ENCODE measurements at places on chromosomes 11 and 22. TPM values are rescaled to one million over a fixed set of nuclear protein-coding genes. Genes with fewer than 3 reads are reported as not detected.

DNA sequence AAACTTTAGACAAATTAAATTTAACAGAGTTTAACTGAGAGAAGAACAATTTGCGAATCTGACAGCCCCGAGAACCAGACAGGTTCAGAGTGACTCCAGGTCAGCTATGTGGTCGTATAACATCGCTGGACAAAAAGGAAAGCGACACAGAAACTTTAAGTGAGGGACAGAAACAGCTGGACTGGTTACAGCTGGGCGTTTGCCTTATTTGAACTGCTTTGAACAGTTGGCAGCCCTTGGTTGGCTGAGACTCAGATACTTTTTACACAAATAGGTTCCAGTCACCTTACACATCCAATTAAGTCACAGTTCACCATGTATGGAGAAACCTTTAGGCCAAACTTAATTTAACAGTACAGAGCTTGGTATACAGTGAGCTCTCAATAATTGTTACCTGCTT lies 436.9 kb downstream of the GUCY1A2 start:
- no peak for DNase-seq

GRCh38 chr11:77442394-77443053 lies 31.4 kb downstream of the PAK1 start:
- DNase-seq, result no peak

- DNase-seq, result no peak
Observed at GRCh38 chr11:59957094-59957493, 6.7 kb upstream of the OOSP4A start.

DNA sequence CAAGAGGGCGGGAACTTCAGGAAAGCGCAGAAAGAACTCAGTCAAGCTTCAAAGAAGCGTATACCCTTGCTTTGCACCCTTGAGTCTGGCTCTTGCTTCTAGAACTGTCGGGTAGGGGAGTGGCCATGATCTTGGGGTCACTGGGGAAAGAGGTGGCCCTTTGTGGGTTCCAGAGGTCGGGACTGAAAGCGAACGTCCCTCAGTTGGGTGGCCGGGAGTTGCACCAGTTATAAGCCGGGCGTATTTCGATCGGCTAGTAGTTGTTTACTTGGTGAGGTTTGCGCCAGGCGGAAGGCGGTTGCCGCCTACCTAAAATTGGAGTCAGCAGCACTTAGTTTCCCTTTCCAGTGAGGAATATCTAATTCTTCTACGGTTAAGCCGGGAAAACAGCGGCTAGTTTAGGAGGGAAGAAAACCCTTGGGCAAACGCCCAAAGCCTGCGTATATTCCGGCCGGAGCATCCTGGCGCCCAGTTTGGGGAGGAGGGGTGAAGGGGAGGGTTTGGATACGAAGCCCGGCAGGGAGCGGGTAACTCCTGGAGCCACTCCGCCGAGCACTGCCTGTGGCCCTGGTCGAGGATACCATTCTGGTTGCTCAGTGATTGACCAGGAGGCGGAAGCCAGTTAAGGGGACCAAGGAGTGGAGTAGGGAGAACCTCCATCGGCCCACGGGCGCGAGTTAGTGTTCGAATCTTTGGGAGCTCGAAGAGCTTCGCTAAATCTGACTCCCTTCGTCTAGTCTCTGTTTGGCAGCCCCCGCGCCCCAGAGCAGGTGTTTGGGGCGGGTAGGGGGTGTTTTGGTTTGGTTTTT lies 807 bp upstream of the WT1 start:
- DNase-seq, result peak; percentile 54

Gene APOBEC3G
- 12.5 TPM for total RNA-seq

- no peak for DNase-seq
Observed at GRCh38 chr11:61957021-61957770, 7.0 kb downstream of the BEST1 start.

DNA sequence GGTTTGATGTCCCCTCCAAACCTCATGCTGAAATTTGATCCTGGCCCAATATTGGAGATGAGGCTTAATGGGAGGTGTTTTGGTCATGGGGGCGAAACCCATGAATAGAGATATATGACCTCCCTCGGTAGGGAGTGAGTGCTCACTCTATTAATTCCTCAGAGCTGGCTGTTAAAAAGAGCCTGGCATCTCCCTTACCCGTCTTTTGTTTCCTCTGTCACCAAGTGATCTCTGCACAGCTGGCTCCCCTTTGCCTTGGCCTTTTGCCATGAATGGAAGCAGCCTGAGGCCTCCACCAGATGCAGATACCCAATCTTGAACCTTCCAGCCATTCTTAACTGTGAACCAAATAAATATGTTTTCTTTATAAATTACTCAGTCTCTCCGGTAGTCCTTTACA lies 4.5 kb upstream of the CCDC81 start:
- DNase-seq, result no peak

Gene B3GAT1
- 3.7 TPM for total RNA-seq

DNA sequence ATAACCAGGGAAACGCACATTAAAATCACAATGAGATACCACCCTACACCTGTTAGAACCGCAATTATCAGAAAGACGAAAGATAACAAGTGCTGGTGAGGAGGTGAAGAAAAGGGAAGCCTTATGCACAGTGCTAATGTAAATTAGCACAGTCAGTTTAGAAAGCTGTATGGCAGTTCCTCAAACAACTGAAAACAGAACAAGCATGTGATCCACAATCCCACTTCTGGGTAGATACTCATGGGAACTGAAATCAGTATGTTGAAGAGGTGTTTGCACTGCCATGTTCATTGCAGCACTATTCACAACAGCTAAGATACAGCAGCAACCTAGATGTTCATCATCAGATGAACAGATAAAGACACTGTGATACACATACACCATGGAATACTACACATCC lies 75.0 kb upstream of the CCND1 start:
- no peak for DNase-seq

GRCh38 chr11:131495423-131495822 lies 125.0 kb downstream of the NTM start:
- DNase-seq, result no peak

DNA sequence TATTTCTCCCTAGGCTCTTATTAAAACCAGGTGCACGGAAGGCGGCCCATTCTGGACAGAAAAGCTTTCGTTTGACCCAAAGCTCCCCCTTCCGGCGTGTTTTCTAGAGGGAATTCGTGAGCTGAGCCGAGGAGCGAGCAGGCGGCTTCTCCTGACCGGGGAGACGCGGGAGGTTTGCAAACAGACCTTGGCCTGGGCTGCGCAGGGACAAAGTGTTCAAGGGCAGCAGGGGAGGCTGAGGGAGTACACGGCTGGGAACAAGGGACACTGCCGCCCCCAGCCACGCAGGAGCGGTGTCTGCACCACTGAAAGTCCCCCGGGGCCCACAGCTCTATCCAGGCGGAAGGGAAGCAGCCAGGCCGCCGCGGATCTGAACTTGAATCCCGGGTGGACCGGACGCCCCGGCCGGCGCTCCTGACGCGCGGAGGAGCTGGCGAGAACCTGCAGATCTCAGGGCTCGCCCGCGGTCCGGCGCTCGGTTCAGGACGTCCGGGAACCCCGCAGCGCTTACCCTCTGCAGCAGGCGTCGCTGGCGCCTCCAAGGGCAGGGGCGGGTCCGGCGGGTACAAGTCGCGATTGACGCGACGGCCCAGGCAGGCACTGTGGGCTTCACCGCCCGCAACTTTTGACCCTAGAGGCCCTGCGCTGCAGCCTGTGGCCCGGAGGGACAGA lies 101.9 kb downstream of the WT1 start:
- DNase-seq, result peak; percentile 82

- DNase-seq, result no peak
Observed at GRCh38 chr11:8056810-8057463, 24.1 kb upstream of the TUB start.

DNA sequence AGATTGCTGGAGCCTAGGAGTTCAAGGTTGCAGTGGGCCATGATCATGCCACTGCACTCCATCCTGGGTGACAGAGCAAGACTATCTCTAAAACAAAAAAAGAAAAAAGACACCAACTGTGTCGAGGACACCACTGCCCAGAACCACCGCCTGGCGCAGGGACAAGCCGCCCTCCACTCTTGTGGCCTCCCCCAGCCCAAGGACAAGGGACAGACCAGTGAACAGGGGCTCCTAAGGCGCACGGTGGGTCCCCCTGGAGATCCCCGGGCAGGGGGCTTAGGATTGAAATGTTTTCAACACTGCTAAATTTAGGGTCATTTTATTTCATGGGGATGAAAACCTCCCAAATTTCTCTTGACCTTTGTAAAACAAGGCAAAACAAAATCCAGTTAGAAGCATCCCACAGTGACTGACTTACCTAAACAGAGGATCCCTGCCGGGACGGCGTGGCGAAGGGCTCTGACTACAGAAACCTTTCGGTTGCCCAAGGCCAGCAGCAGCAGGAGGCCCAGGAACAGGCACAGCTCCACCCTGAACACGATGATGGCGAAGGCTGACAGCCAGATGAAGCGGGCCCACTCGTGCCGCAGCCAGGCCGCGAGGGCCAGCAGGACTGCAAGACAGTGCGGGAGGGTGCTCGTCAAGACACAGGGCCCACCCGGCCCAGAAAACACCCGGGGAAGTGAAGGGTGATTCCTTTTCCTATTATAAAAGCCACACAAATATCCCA lies 8.6 kb downstream of the ALG12 start:
- DNase-seq, result peak; percentile 73

DNA sequence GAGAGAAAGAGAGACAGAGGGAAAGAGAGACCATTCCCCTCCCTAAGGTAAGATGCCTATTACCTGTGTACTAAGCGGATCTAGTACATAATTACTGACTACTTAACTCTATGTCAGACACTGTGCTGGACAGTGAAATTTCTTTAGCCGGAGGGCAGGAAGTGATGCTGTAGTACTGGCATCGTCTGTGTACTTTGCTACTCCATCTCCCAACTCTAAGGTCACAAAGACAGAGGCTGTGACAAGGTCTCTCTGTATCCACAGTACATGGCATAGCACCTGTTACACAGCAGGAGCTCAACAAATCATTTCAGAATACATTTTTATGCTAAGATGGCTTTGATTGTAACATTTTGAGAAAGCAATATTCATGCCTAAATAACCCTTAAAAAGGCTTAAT lies 9.0 kb downstream of the BLID start:
- DNase-seq, result no peak

Gene OR2D2
- 0.60 TPM for total RNA-seq

Gene SCN3B
- total RNA-seq, result 2.8 TPM

GRCh38 chr22:50030297-50031188 lies 18.0 kb upstream of the IL17REL start:
- peak; percentile 82 for DNase-seq

DNA sequence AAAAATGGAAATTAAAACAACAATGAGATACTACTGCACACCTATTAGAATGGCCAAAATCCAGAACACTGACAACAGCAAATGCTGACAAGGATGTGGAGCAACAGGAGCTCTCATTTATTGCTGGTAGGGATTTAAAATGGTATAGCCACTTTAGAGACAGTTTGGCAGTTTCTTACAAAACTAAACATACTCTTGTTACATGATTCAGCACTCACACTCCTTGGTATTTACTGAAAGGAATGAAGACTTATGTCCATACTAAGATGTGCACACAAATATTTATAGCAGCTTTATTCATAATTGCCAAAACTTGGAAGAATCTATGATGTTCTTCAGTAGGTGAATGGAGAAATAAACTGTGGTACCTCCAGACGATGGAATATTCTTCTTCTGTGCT lies 40.8 kb downstream of the PGM2L1 start:
- DNase-seq, result no peak

Gene OR51E2
- 1.2 TPM for total RNA-seq

GRCh38 chr11:69241075-69241740 lies 52.7 kb upstream of the MYEOV start:
- DNase-seq, result no peak

- no peak for DNase-seq
Observed at GRCh38 chr11:62603776-62604299, 2.2 kb upstream of the MTA2 start.

GRCh38 chr22:50482107-50483074 lies 1.0 kb downstream of the ADM2 start:
- DNase-seq, result no peak

Gene DCHS1
- total RNA-seq, result 17.0 TPM

Gene CDC45
- total RNA-seq, result 1.1 TPM

Gene SCO2
- total RNA-seq, result 4.1 TPM

Gene CTSW
- total RNA-seq, result 3.9 TPM

DNA sequence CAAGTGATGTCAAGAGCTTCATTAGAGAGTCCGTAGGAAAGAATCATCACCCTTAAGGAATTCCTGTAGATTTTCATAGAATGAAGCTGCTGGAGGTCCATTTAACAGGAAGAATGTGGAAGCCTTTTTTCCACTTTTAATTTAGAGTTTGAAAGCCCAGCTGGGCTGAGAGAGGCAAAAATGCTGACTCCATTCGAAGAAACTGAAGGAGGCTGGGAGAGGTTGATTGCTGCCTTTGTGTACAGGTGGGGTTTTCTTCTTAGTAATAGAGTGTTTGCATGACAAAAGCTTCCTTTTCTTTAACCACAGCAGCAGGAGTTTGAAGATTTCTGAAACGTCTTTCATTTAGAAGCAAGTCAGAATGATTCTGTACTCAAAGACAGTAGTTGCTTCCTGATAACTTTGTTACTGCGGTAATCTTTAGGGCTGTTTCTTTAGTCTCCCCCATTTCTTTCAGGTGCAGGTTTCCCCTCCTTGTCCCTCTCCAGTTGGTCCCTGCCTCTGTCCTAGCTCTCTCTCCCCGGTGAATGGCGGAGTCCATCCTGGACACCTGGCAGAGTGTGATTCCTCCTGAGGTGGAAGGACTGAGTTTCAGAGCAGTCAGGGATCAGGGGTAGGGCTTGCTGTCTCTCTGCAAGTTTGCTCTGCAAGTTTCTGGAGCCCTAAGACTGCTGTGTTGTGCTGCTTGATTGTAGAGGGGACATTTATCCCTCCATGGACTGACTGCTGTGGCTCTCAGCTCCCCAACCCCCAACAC lies 166.2 kb downstream of the LDLRAD3 start:
- no peak for DNase-seq

GRCh38 chr11:94545264-94546161 lies 1.8 kb downstream of the FUT4 start:
- DNase-seq, result no peak

Gene OR4D5
- not detected for total RNA-seq

Gene RAPSN
- total RNA-seq, result 0.41 TPM

GRCh38 chr22:40397396-40397795 lies 27.0 kb downstream of the SGSM3 start:
- no peak for DNase-seq

GRCh38 chr11:117828611-117829368 lies 4.2 kb upstream of the FXYD2 start:
- peak; percentile 93 for DNase-seq

DNA sequence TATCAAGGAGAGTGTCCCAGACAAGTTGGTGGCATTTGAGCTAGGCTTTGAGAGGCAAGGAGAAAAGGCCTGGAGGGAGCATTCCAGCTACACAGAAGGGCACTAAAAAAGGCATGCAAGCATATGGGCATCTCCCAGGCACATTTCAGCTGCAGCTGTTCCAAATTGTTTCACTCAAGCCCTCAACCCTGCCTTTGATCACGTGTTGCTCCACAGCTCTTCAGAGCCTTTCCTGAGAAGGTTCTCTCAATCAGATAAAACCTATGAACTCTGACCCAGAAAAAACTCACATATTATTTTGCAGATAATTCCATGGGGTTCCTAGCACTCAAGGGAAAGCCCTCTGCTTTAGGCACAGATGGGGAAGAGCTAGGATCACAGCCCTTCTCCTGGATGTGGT lies 24.4 kb upstream of the HSPA8 start:
- DNase-seq, result no peak

- no peak for DNase-seq
Observed at GRCh38 chr11:69588270-69588669, 52.7 kb upstream of the CCND1 start.

All from kidney (tissue), 22 donors.